ENCODE measurements at places on chromosomes 7 and 10.
A peak's percentile ranks its signal among the peaks of the same experiment; 100 is the strongest.

DNA sequence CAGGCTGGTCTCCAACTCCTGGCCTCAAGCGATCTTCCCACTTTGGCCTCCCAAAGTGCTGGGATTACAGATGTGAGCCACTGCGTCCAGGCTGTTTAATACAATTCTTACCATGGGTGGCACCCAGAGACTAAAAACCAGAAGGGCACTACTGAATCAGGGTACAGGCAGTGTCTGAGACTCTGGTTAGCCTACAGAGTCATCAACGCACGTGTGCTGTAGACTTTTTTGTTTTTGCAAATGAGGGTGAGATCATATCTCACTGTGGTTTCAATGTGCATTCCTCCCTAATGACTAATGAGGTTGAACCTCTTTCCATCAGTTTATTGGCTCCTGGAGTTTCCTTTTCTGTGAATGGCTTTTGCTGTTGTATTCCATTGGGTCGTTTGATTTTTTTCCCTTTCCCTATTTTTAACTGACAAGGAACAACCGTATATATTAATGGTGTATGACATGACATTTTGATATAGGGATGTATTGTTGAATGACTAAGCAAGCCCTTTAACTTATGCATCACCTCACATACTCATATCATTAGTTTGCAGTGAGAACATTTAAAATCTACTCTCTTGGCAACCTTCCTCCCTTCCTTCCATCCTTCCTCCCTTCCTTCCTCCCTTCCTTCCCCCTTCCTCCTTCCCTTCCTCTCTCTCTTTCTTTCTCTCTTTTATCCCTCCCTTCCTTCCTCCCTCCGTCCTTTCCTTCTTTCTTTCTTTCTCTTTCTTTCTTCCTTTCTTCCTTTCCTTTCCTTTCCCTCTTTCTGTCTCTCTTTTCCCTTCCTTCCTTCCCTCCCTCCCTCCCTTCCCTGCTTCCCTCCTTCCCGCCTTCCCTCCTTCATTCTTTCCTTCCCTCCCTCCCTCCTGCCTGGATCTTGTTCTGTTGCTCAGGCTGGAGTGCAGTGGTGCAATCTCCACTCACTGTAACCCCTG, 9.3 kb upstream of the TMEM270 start:
- DNase-seq: no peak

DNA sequence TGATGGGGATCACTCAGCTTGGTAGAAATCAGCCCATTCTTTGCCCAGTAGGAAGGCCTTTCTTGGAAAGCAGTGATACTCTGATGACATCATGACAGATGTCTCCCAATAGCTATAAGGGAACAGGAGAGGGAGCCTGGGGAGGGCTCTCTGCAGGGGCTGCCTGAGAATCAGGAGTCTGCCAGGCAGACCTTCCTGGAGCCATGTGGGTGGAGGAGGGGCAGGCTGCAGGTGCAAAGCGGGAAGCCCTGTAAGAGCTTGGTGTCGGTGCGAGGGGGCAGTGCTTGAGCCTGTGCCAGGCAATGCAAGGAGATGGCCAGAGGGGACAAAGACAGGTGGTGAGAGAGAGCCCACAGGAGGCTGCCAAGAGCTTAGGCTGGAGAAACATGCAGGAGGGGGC, 5.0 kb upstream of the TNS3 start:
- DNase-seq: no peak

DNA sequence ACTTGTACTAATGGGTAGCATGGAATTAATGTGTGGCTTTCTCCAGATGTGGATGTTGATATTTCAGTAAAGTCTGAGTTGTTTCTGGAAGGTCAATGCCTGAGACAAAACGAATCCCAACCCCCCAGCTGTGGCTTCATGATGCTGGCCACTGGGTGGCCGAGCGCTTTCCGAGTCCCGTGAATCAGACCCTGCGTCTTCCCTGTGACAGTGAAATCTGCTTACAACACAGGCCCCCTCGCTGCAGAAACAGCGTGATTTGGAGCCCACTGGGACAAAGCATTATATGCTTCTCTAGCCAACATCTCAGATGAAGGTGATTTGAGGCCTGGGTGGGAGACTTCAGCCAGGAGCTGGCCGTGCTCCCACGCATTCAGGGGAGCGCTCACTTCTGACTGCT, 124.7 kb downstream of the WDR37 start:
- DNase-seq: no peak

- DNase-seq: no peak
Observed at GRCh38 chr7:139958599-139959284, 104.0 kb downstream of the PARP12 start.

- DNase-seq: no peak
Observed at GRCh38 chr10:131238669-131239280, 72.7 kb downstream of the TCERG1L start.

DNA sequence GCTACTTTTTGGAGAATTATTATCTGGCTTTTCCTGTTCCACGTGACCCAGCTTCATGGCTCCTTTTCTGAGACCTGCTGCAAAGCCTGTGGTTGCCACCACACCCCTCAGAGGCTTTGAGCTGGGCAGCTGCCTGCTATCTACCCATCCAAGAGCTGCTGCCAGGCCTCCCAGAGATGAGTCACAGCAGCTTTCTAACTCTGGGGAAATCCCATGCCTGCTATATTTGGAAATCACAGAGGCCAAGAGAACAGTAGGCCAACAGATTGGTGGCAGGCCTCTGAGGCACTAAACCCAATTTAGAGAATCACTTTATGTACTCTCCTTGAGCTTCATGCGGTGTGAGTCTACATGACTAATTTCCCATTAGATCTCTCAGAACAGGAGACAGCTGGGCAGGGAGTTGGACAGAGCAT, 35.2 kb downstream of the SGCE start:
- DNase-seq: no peak

DNA sequence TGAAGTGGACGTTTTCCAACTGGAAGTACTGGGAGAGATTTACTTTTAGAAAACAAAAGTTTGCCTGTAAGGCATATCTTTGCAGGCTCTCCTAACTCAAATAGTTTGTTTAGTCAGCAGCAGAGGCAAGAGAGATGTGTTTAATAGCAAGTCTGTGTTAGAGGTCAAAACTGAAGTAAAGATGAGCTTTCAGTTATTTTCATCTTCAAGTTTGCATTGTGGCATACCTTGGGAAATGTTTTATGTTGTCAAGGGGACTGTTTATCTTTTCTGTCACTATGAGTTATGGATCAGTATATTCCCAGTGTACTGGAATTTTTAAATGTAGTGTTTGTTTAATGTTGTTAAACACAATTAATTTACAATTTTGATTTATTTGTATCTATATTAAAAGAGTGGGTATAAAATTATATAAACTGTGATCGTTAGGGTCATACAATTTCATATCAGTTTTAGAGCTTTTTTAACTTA, 169.7 kb upstream of the PPP1R3A start:
- DNase-seq: no peak

DNA sequence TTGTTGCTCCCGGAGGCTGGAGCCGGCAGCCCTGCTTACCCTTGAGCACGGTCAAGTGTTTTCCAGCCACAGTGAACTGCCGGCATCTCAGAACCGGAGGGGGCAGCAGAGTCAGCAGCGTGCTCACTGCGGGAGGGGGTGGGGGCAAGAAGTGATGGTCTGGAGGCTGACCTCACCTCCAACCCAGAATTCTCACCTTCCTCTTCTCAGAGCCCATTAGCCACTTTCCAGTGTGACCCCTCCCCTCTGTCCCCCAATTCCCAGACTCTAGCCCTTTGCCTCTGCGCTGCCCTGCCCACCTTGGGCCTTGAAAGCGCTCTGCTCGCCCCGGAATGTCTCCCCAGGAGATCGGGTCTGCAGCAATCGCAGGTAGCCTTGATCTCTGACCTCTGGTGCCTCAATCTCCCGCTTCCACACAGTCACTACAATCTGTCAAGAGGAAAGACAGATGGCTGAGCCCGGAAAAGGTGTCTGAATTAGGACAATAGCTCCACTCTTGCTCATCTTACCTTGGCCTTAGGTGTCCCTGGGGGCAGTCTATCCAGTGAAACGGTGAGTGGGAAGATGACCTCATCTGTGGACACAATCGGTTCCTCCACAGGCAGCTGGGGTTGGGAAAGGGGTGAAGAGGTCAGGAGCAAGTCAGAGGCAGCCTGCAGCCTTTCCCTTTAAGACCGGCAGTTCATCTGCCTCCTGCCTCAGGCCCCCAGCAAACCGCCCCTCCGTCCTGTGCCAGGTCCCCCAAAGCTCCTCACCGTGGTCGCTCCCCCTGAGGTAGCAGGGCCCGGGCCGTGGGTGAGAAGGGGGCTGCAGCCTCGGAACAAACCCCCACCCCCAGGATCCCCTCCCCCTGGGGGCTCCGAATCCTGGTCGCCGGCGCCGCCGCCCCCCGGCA, 942 bp downstream of the TRAPPC14 start:
- DNase-seq: peak; percentile 50

DNA sequence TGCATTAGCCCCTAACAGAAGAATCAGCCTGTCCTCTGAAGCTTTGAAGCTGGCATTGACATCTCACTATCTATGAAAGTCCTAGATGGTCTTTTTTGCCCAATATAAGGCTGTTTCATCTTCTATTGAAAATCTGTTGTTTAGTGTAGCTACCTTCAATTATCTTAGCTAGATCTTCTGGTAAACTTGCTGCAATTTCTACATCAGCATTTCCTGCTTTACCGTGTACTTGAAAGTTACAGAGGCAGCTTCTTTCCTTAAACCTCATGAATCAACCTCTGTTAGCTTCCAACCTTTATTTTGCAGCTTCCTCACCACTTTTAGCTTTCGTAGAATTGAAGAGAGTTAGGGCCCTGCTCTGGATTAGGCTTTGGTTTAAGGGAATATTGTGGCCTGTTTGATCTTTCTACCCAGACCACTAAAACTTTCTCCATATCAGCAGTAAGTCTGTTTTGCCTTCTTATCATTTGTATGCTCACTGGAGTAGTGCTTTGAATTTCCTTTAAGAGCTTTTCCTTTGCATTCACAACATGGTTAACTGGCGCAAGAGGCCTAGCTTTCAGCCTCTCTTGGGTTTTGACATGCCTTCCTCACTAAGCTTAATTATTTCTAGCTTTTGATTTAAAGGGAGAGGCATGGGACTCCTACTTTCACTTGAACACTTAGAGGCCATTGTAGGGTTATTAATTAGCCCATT, 32.5 kb downstream of the ARID5B start:
- DNase-seq: no peak

DNA sequence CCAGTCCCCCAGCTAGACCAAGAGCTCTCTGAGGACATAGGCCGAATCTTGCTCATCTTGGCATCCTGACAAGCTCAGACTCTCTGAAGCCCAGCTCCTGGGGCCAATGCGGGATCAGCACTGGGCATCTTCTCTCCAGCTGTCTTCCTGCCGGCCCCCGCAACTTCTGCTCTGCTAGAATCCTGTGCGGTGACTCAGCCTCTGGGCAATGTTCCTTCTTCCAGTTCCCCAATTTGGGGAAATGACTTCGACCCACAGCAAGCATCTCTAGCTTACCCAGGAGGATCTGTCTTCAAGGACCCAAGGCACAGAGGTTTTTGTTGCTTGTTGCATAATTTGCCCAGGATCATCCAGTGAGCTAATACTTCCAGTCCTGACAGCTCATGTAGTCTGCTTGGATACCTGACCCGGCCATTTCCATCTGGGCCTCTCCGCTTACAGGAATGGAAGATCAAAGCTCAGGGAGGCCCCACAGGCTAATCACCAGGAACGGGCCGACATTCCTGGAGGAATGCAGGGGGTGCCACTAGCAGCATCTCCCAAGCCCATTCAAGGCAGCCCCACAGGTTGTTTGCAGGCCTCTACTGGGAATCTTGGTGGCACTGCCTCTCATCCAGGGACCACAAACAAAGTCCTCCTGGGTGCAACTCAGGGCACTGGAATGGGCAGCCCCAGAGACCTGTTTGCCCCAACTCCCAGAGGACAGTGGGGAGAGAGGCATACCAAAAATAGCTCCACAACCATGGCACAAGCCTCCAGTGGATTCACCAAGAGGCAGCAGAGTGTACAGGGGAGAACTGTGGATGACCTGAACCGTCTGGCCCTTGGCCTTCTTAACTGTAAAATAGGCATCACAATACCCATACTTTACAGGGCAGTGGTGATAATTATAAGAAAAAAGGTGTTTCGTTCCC, 151.9 kb downstream of the NEURL1 start:
- no peak for DNase-seq

DNA sequence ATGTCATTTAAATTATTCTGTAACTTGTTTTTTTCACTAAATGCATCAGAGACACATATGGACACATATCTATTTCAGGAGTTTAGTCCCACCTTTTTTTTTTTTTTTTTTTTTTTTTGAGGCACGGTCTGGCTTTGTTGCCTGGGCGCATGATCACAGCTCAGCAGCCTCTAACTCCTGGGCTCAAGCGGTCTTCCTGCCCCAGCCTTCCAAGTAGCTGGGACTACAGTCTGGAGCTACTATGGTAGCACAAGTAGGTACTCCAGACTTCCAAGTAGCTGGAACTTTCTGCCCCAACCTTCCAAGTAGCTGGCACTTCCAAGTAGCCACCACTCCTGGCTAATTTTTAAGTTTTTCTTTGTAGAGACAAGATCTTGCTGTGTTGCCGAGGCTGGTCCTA, 407.7 kb downstream of the GALNT17 start:
- no peak for DNase-seq

DNA sequence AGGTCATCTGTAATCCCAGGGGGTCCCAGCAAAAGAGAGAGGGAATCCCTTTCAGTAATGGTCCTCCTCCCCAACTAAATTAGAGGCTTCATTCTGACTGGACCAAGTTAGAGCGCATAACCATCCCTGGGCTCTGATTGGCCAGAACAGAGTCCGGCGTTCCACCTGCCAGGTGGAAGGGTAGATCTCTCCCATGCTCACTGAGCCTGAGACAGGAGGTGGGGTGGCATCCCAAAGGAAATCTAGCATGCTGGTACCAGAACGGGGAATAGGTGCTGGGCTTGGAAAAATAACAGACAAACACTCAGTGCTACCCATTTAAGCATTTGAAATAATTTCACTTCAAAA, 21.0 kb upstream of the TSPAN33 start:
- DNase-seq: no peak

DNA sequence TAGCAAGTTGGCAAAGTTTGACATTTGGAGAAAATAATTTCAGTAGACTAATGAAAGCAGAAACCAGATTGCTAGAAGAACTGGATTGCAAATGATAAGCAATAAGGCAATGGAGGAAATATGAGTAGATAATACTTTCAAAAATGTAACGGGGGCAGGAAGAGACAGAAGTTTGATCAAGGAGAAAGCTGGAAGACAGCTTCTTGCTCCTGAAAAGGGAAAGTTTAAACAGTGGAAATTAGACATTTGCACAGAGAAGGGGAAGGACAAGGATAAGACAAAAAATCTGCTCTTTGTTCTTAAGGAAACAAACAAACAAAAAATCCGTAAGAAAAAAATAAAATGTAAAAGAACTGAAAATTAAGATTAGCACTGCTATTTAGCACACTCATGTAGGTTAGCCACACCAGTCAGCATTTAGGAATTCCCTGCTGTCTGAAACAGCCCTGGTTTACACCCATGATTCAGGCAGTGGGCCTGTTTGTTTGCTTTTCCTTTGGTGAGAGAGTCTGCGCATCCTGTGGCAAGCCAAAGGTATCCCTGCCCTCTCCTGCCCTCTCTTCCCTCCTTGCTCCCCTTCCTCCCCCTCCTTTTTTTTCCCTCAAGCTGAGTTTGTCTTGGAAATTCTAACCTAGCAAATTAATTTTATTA, 104.3 kb upstream of the CAV2 start:
- DNase-seq: no peak

GRCh38 chr10:99279626-99280111, 44.0 kb upstream of the HPSE2 start:
- no peak for DNase-seq

All from HEK293T (cell line).